ENCODE measurements at places on chromosomes 12 and 14.

DNA sequence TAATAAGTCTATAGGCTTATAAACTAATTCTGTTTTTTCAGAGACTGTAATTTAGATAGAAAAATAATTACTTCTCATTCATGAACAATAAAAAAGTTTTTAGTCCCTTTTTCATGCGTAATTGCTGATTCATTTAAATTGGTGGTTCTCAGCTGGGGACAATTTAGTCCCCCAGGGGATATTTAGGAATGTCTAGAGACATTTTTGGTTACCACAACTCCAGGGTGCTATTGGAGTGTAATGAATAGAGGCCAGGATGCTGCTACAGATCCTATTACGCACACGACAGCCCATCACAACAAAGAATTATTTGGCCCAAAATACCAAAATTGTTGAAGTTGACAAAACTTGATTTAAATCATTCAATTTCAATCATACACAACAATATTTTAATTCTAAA lies 22.8 kb upstream of the VCPKMT start:
- no peak for DNase-seq

DNA sequence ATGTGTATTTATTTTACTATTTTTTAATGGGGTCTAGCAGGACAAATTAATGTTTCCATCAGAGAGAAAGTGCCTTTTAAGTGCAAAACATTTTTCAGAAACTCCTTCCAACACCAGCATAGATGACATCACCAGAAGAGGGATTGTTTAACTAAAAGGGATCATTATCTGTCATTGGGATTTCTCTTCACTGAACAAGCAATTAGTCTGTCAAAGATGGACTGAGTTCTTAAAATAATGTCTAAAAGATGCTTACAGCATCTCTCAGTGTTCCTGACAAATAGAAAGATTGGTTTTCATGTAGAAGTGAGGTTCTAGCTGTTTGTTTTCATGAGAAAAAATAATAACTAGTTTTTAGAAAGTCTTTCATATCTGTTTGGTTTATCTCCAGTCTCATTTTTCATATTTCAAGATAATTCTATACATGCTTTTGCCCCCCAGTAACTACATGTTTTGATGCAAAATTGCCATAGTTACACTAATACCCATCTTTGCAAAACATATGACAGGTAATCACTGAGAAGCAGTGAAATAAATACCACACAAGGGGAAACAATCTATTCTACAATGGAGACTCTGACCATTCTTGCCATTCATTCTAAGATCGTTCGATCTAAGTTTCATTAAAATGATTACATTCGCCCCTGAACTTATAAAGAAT lies 850.3 kb downstream of the GALC start:
- no peak for DNase-seq

GRCh38 chr14:24332268-24332993 lies 2.4 kb downstream of the ADCY4 start:
- peak; percentile 82 for DNase-seq

- no peak for DNase-seq
These were observed 32.6 kb downstream of the CPSF2 start for GRCh38 chr14:92154283-92154942.

GRCh38 chr12:48279101-48279500 lies 71.6 kb downstream of the ZNF641 start:
- DNase-seq, result no peak

GRCh38 chr14:91464615-91465205 lies 45.4 kb downstream of the PPP4R3A start:
- no peak for DNase-seq

DNA sequence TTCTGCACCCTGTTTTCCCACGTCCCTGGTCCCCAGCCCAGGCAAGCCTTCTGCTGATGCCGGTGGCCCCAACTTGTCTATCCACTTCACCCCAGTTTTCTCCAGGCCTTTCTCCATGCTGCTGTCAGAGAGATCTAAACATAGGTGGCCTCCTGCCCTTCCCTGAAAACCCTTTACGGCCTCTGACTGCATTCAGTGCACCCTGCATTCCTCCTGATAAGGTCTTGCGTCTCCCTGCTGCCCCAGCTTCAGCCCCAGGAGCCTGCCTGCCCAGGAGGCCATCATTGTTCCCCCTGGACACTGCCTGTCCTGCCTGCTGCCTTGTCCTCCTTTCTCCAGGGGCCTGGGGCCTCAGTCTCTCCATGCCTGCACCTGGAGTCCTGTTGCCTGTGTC lies 29.8 kb downstream of the TRAF3 start:
- no peak for DNase-seq

DNA sequence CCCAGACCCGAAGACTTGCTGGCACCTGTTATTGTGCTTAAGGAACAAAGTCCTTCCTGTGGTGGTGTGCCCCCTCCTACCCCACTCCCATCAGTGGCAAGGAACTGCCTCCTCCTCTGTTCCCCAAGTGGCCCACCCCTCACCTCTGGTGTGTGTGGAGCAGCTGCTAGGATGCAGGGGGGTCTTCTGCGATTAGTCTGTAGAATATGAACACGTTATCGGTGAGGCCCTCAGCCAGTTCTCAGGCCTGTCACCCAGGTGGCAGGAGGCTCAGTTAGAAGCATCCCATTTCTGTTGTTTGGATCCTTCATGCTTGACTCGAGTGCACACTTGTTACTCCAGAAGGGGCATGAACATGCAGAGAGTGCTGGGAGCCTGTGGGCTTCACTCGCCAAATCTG lies 39.3 kb downstream of the RAB35 start:
- no peak for DNase-seq

- no peak for DNase-seq
These were observed 65.1 kb downstream of the GALNT16 start for GRCh38 chr14:69325086-69325485.

DNA sequence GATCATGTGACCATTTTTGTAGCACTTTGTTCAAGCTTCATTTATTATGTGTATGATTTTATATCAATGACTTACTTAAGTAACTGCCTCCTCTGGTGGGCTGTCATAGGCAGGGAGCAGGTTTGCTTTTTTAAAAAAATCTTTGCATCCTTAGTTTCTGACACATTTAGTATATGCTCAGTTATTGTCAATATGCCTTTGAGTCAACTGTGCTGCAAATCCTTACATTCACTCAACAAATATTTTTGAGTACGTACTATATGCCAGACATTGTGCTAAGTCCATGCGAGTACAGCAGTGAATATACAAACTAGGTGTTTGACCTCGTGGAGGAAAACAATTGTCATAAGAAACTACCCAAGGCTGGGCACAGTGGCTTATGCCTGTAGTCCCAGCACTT lies 4.4 kb upstream of the ANAPC5 start:
- DNase-seq, result no peak

Measured in head of caudate nucleus (tissue), 42 donors.